ENCODE measurements at places on chromosomes 2 and 18.

- no peak for DNase-seq
Observed at GRCh38 chr2:62383846-62384245, 122.1 kb downstream of the TMEM17 start.

DNA sequence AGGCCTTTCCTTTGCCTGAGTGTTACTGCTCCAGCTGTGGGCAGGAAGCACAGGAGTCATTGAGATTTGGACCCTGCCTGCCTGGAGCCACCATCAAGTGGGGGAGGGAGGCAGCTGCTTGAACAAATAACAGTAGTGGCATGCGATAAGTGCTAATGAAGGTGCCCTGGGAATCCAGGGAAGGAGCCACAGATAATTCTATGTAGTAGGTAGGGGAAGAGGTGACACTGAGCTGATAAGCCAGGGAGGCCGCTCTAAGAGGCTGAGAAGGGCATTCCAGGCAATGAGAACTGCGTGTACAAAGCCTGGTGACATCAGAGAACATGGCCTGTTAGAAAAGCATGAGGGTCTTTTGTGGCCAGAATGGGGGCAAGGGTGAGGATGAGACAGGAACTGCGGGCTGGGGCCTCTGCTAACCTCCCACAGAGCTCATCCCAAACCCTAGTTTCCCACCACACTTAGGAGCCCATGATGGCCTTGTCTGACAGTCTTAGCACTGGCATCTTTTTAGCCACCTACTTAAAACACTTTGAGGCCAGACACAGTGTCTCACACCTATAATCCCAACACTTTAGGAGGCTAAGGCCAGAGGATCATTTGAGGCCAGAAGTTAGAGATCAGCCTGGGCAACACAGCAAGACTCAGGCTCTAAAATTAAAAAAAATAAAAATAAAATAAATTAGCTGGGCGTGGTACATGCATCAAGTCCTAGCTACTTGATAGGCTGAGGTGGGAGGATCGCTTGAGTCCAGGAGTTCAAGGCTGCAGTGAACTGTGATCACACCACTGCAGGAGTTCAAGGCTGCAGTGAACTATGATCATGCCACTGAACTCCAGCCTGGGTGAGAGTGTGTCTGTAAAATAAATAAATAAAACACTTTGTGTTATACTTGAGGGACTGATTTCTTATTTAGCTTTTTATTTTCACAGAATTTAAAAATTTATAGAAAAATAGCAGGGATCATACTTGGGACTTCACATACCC is 58.9 kb downstream of the TET3 start:
- no peak for DNase-seq

DNA sequence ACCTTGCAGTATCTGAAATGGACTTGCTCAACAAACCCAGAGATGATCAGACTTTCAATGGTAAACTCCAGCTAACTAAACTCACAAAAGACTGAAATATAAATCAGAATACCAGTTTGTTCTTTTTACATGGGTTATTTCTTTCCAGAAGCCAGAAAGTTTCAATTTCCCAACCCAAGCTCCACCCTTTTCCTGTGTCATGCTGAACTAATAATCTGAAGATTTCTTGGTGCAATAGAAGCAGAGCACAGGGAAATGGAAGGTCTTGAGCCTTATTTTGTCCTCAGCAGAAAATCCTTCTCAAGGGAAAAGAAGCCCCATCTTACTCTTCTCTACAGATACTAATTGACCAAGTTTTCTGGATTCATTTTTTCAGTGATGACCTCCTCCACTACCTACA is 93.3 kb upstream of the PAPOLG start:
- no peak for DNase-seq

DNA sequence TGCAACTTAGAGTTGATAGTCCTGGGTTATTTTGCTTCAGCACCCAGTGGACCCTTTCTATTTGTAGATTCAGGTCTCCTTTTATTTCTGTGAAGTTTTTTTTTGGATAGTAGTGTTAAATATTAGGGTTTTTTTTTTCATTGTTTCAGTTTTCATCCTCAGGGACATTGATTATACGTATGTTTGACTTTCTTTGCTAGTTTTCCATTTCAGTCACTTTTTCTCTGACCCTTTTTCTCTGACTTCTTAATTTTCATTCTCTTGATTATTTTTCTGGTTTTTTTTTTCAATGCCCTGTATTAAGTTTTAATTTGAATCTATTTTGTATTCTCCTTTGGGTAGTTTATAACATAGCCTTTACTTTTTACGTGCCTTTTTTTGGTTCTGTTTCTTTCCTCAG is 79.4 kb downstream of the AGPS start:
- DNase-seq, result no peak

- DNase-seq, result peak; percentile 10
Observed at GRCh38 chr2:108184419-108184818, 55.3 kb upstream of the SULT1C3 start.

DNA sequence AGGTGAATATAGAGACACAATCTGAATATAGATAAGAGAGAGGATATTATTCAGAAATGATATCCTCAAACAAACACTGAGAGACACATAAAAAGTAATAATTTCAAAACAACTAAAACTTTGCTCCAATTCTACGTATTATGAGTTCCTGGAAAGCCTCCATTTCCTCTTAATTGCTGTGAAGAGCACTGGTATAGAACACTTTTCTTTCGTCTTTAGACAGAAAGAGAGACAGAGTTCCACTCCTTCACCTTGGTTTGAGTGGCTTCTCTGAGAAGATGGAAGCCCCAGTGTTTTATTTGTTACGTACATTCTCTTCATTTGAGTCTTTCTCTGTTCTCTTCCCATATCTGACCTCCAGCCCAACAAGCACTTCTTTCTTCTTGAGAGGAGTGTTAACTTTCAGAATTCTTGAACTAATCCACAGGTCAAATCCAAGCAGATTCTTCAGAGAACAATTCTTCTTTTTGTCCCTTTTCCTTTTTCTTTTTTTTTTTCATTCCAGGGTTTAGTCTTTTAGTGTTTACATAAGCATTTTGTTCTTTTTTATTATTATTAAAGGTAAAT is 6.4 kb upstream of the PIK3C3 start:
- no peak for DNase-seq

Measured in NCI-H146 (cell line).